Smooth muscle cell of the brain vasculature (primary cell): ENCODE measurements at places on chromosomes 6 and 20.

DNA sequence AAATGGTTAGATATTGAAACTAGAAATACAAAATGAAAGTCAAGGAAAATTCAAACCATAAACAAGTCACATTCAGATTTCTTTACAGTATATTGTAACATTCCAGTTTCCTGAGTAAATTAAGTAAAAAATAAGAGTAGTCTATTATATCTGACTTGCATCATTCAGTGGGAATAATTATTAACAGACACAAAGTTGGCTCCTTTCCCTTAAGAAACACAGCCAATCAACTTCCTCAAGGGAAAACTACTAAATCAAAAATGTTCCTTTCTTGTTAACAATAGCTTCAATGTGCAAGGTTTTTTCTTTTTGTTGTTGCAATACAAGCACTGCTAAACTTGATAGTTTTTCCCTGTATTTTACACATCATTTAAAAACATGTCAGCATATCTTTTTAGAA is 33.2 kb downstream of the DNAAF9 start:
- no peak for DNase-seq

DNA sequence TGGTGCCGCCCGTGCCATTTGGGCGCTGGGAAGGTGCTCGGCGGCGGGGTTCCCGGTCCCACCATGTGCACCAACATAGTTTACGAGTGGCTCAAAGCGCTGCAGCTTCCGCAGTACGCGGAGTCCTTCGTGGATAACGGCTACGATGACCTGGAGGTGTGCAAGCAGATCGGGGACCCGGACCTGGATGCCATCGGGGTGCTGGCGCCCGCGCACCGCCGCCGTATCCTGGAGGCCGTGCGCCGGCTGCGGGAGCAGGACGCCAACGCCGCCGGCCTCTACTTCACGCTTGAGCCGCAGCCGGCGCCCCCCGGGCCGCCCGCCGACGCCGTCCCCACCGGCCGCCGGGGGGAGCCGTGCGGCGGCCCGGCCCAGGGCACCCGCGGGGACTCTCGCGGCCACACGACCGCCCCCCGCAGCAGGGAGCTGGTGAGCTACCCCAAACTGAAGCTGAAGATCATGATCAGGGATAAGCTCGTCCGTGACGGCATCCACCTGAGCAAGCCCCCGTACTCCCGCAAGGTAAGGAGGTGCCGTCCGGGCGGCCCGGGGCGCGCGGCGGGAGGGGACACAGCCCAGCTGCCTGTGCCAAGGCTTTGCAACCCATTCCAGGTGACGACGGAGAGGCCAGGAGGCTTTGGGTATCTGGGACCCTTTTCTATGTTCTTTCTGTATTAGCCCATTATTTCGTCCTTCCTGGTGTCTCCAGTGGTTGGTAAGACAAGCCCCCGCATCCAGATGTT is 547 bp downstream of the SAMD5 start:
- no peak for DNase-seq

GRCh38 chr6:150267686-150268561 is 100.9 kb upstream of the IYD start:
- DNase-seq: no peak

- DNase-seq: no peak
Measured at GRCh38 chr6:17710331-17710730, 3.6 kb upstream of the NUP153 start.

- no peak for DNase-seq
Measured at GRCh38 chr6:33206027-33206863, 1.8 kb downstream of the HSD17B8 start.

GRCh38 chr6:147546501-147547368 is 38.2 kb downstream of the SAMD5 start:
- no peak for DNase-seq
